ENCODE measurements at places on chromosomes 6 and 20.

DNA sequence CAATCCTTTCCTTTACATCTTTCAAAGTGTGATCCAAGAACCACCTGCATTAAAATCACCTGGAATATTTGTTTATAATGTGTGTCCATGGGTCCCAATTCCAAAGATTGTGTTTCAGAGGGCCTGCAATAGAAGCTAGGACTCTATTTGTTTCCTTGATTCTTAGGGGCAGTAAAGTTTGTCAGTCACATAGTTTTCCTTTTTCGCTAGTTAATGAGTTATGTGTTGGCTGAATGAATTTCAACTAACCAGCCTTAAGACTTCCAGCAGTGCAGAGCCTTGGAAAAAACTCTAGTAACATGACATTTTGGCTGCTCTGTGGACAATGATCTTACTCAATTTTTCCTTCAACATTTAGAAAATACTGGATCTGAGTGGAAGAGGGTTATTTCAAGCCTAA, 11.3 kb downstream of the FAM217A start:
- no peak for DNase-seq

DNA sequence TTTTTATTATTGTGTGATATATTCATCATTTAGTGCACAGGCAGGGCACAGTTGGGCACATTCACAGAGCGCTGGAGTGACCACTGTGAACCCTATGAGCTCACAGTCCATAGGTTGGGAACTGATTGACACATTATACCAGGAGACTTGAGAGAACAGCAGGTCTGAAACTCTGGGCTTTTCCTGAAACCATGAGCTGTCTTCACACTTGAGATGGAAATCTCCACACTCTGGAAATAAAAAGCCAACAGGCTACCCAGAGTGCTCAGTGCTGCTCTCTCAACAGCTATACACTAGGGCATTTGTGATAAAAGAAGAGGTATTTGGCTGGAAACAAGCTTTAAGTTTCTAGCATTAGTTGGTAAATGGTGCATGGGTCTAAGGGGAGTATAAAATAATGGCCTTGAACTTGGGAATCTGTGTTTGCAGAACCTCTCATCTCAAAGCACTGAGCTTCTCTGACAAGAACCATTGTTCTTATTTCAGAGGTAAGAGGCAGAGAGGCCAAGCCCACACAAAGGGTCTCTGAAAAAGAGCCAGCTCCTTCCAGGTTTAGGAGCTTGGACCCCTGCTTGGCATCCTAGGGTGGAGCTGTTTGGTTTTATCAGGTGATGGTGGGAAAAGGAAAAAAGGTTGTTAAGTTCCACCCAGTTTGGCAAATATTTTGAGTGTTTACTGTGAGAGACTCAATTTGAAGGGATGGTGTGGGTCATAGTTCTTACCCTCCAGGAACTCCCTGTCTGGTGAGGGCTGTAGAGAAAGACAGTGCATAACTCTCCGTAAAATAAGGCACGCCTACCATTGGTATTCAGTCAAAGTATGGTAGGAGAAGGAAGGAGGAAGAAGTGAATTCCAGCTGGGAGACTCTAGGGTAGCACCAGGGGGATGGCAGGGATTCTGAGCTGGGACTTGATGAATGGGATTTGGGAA, 14.5 kb downstream of the CHMP4B start:
- no peak for DNase-seq

GRCh38 chr20:18289306-18289705, 979 bp downstream of the ZNF133 start:
- no peak for DNase-seq

GRCh38 chr6:17714879-17715851, 8.4 kb upstream of the NUP153 start:
- DNase-seq = no peak

DNA sequence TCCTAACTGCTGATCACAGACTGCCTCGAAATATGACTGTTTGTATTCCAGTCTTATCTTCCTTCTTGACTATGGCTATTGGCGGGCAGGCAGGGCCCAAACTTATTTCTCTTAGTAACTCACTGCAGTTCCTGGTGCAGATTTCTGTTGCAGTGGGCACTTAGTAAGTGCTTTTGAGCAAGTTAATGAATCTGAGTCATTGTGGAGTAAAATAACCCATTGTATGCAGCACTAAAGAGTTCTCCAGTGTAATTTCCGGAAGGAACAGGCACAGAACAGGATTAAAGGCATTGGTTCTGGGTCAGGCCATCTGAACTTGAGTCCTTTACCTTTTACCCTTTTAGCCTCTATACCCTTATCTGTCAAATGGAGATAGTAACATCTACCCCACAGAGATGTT, 23.6 kb downstream of the SLC35F1 start:
- DNase-seq = no peak

DNA sequence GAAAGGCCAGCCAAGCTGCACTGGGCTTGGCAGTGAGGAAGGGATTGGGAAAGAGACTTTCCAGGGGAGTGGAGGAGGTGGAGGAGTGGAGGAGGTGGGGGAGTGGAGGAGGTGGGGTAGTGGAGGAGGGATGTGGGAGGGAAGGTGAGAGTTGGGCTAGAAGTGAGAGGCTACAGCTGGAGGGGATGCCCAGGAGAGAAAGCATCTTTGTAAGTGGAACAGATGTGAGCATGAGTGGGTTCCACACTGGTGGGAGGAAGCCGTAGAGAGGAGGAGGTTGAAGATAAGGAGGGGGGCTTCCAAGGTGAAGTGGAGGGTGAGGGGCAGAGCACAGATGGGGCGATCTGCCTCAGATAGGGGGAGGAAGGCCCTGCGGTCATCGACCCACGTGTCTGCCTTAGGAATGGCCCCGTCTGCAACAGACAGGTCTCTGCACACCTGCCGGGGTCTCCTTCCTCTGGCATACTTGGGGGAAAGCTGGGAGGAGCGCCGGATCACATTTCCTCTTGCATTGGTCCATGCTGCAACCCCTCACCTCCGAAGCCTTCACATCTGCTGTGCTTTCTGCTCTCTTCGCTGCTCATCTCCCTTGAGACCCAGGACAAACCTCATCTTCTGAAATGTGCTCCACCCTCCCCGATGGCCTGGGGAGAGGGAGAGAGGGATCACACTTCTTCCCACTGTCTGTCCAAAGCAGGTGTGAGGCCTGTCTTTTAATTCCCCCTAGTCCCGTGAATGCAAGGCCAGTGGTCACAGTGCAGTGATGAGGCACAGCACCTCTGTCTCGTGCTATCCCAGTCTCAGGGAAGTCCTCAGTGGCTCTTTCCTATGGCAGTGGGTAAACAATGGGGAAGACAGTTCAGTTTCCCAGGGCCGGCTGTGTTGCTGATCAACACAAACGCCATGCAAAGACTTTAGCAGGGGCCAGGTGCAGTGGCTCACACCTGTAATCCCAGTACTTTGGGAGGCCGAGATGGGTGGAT, 48.6 kb upstream of the SNX9 start:
- no peak for DNase-seq

- no peak for DNase-seq
These were observed 35.1 kb upstream of the PPP1R3G start for GRCh38 chr6:5050009-5050408.

DNA sequence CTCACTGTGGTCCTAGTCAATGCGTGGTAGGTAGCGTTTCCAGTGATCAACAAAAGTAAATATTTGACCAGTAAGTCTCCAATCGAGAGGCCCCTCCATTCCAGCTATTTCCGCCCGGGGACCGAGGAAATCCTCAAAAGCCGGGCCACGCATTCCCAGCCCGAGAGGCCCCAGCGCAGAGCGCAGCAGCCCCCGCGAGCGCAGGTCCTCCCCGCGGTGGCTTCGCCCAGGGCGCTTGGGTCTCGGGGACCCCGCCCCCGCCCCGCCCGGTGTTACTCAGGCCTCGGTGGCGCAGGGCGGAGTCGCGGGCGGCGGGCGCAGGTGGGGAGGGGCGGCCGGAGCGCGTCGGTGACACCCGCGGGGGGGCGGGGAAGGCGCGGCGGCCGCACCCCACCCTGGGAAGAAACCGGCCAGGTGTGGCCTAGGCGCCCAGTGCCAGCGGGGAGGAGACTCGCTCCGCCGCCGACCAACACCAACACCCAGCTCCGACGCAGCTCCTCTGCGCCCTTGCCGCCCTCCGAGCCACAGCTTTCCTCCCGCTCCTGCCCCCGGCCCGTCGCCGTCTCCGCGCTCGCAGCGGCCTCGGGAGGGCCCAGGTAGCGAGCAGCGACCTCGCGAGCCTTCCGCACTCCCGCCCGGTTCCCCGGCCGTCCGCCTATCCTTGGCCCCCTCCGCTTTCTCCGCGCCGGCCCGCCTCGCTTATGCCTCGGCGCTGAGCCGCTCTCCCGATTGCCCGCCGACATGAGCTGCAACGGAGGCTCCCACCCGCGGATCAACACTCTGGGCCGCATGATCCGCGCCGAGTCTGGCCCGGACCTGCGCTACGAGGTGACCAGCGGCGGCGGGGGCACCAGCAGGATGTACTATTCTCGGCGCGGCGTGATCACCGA, at the start of gene DSP:
Gene DSP (plus strand): TSS at position 497 of the 890 bp plus-strand sequence. CDS start 245 bp downstream, at position 742.
- DNase-seq = peak; percentile 46

DNA sequence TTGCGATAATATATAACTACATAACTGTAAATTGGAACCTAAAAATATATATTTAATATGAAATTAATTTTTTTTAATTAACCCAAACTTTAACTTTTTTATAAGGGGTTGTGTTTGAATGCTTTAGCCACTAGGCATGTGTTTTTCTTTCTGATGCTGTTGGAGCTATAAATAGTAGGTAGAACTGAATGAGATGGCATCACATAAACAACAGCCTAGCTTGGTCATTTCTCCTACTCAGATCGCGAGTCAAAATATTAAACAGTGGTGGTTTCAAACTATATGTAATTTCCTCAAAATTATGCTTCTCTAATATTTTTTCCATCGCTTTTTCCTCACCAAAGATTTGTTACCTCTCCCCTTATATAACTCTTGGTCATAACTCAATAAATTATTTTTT, 243.2 kb downstream of the ARID1B start:
- no peak for DNase-seq

DNA sequence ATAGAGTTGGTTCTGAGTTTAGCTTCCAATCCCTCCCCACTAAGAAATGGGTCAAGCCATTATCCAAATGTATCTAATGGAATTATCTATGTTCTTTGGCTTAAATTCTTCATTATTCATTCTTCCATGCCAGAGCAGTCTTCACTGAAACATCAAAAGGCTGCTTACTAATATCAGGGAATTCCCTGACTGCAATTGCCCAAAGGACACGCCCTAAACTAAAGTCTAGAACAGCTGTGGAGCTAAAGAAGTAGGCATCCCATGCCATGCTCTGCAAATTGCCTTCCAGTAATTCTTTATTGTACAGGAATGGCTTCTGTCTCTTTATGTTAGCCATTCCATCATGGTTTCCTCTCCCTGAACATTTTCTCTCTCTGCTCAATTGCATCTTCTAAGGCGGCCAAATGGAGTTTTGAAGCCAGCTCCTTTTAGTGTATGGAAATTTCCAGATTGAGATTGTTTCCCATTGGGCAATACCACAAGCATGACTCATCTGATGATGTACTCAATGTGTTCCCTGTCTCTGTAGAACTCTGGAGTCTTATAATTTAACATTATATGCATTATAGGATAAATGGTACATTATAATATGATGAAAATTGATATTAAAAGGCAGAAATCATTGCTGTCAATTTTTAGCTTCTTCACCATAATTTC, 28.8 kb upstream of the TSHZ2 start:
- no peak for DNase-seq

GRCh38 chr20:22496817-22497216, 87.6 kb downstream of the FOXA2 start:
- no peak for DNase-seq

DNA sequence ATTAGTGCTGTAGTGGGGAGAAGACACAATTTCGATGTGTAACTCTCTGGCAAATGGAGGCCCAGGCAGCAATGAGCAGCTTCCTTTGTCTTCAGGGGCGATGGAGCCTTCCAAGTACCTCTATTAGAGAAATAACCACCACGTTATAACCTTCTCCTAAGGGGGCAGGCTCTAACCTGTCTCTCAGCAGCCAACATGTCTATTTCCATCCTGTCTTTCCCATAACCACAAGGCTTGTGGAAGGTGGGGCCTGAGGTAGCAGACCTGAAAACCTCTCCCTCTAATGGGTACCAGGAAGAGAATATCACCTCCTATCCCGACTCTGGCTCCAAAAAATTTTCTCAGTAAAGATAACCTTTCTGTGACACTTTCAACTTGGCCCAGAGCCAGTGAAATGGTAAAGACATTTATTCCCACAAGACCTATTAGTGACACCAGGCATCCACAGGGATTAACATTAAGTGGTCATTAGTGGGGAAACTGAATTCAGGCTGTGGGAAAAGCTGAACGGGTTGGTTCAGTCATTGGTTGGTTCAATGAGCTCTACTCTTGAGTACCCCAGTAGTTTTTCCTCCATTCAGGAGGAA, 4.0 kb downstream of the PEX6 start:
- DNase-seq = no peak

GRCh38 chr20:10658051-10658823, 15.6 kb downstream of the JAG1 start:
- DNase-seq = no peak

- peak; percentile 18 for DNase-seq
These were observed 240 bp downstream of the FOXQ1 start for GRCh38 chr6:1312203-1312472.

- no peak for DNase-seq
These were observed 89.8 kb upstream of the MAP3K7 start for GRCh38 chr6:90676516-90677300.

- DNase-seq = no peak
These were observed 60.8 kb downstream of the STX11 start for GRCh38 chr6:144211160-144211559.

- DNase-seq = no peak
These were observed 104.7 kb upstream of the SGK1 start for GRCh38 chr6:134422426-134423231.

DNA sequence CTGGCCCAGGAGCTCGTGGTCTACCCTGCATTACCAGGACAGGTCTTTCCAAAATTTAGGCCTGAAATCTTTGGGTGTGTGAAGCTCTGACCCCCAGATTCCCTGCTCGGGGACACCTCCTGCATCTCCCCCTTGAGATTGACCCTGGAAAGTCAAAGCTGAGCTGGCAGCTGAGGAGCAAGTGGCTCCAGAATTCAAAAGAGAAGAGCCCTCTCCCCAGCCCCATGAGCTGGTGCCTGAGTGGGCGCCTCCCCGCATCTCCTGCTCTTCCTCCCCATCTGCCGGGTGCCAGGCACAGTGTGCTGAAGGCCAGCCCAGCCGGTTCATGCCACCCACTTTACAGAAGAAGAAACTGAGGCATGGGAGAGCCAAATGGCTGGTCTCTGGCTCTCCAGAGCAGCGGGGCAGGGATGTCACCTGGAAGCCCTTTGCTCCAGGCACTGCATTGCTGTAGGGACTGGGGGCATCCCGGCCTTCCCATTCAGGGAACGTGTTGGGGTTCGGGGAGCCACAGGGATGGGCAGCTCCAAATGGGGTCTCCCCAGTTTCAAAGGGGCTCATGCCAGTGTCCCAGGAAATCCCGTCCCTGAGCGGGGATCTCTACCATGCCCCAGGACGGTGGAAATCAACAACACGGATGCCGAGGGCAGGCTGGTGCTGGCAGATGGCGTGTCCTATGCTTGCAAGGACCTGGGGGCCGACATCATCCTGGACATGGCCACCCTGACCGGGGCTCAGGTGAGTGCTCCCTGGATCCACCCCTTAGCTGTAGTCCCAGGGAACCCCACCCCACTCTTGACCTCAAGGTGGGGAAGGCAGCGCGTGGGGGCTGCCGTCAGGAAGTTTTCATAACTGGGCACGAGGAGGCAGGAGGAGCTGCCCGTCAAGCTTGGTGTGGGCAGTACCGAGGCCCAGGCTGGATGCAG, 20.5 kb downstream of the NPEPL1 start:
- peak; percentile 1 for DNase-seq

GRCh38 chr6:3750317-3751076, 1.0 kb downstream of the PXDC1 start:
- no peak for DNase-seq

All from activated naive CD4-positive, alpha-beta T cell treated with anti-CD3 and anti-CD28 coated beads, Interleukin-2, amount 50 U/mL, for 72 hours (primary cell).